ENCODE measurements at places on chromosomes 13 and 19.

DNA sequence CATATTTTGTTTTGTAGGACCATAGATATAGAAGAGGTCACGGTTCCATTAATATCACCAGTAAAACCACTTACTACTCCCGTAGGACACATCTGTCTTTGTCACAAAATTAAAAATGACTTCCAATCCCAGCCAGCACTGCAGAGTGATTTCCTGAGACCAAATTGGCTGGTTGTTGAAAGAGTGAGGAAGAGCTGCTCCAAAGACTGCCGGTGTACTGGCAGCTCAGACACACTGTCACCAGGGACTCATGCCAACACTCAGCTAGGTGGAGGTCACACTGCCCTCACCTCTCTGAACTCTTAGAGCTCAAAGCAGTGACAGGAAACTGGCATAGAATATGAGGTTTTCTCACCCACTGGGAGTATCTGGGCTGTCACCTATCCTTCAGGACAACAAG is 52.1 kb downstream of the FLT1 start:
- DNase-seq = no peak

GRCh38 chr13:42129033-42129432 is 80.6 kb downstream of the DGKH start:
- DNase-seq = no peak

- no peak for DNase-seq
Measured at GRCh38 chr19:33259539-33259938, 33.9 kb upstream of the SLC7A10 start.

GRCh38 chr19:14317157-14317556 is 64.1 kb upstream of the ADGRE5 start:
- no peak for DNase-seq

- DNase-seq = no peak
Measured at GRCh38 chr19:38670921-38671398, 23.5 kb downstream of the ACTN4 start.

DNA sequence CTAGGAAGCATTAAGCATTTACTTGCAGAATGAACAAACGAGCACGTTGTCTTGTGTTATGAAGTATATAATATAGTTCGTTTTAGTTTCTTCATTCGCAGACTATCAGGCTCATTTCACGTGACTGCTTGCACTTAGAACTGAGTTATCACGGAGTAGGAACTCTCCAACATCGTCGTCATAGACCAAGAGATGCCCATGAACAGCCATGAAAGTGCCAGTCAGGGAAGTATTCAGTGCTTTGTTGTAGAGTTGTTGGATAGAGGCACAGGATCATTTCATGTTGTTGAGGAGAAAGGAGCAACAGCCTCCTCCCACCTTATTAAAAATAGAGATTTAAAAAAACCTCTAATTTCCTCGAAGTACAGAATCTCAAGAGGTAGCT is 977 bp upstream of the IL17D start:
- DNase-seq = no peak

Measured in activated CD4-positive, alpha-beta T cell treated with anti-CD3 and anti-CD28 coated beads, Interleukin-2, amount 50 U/mL, for 24 hours (primary cell).